Psoas muscle (tissue), 8 donors: ENCODE measurements at places on chromosomes 2 and 18. TPM values are rescaled to one million over a fixed set of nuclear protein-coding genes. Genes with fewer than 3 reads are reported as not detected.

Gene SLC39A10
- total RNA-seq, result 5.8 TPM

Gene DTNA
- 96.9 TPM for total RNA-seq

DNA sequence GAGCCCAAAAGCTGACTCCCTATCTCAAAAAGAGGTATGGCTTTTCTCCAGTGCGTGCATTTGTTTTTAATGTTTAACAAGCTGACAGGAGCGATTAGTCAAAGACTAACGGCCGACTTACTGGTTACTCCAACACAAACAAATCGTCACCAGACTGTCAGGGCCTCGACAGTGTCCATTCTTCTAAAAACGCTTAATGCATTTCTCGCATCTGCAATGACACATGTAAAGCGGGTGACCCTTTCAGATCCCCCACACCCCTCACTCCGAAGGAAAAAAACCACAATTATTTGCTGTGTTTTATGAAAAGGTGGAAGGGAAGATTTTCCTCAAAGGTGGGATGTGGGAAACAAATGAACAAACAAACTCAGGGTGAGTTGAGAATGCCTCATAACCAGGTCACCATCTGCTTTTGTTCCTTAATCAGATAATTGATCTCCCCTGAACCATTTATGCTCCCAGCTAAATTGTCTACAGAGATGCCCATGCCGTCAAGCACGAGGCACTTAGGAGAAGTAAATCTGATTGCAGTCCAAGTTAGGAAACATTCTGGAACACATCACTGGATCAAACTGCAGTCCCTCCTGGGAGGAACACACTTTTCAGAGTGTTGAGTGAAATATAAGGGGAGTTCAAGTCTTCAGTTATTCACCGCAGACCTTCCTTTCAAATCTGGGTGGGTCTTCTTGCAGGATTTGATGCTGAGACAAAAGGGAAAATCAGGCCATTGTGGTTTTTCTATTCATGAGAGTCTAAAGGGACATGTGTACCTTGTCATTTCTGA, 340.8 kb downstream of the CMPK2 start:
- H3K27me3 ChIP-seq, result no peaks in the 10 kb centered on the region
- H3K4me3 ChIP-seq, result no peak overlapping the region

GRCh38 chr2:121634354-121635307, 14.6 kb downstream of the CLASP1 start:
- H3K27me3 ChIP-seq, result no peaks in the 10 kb centered on the region
- no peak overlapping the region for H3K4me3 ChIP-seq
- DNase-seq, result no peak

DNA sequence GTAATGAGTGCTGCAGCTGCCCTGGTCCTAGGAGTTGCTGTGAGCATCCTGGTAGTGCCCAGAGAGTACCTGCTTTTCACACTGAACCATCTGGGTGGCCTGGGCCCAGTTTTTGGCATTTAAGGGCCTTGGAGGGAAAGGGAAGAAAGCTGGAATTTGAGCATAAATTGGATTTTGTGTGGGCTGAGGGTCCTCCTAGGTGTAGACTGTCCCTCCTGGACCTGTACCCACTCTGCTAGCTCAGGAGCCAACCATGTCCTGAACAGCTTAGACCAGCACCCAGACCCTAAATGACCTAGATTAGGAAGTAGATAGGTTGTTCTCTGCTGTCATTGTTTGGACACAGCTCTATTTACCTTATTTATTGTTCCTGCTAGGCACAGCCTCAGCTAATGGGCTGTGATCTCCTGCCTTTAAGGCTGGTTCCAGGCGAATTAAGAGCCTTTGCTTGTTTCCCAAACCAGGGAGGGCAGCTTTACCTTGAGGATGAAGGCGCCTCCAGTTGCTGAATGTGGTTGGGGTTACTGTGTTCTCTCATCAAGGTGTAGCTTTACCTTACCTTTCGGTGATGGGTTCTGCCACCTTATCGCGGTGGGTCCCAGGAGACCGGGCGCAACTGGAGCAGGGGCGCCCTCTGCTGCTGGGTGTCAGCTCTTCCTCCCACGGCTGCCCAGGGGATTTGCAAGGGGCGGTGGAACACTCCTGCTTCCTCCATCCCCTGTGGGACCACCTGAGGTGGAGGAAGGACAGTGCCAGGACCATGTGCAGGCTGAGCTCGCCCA, 34.4 kb downstream of the ITGA6 start:
- no peaks in the 10 kb centered on the region for H3K27me3 ChIP-seq
- peaks cover 7% of the 10 kb centered on the region for H3K36me3 ChIP-seq
- peak; percentile 41 for DNase-seq
- no peak overlapping the region for H3K27ac ChIP-seq

- H3K4me1 ChIP-seq, result no peaks in the 10 kb centered on the region
- no peak for DNase-seq
- H3K27me3 ChIP-seq, result peaks cover 3% of the 10 kb centered on the region
- H3K4me3 ChIP-seq, result no peak overlapping the region
Measured at GRCh38 chr18:27780061-27780745, 396.7 kb downstream of the CDH2 start.

Gene RAPGEF4
- 2.0 TPM for total RNA-seq

DNA sequence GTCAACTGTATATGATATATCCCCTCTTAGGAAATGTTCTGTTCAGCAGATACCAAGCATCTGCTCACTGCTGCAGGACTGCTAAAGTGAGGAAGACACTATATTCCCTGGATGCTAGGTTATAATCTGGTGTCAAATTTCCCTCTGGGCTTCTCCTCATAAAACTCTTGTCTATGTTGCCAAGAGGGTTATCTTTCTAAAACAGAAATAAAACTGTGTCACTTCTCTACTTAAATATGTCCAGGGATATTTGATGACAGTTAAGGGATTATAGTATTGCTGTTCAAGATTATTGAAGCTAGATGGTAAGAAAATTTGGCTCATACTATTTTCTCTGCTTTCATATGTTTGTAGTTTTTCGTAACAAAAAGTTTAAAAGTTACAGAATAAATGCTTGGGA, 30.5 kb upstream of the SNRNP27 start:
- no peak overlapping the region for H3K4me3 ChIP-seq
- no peaks in the 10 kb centered on the region for H3K27me3 ChIP-seq
- no peak overlapping the region for H3K27ac ChIP-seq
- peaks cover 59% of the 10 kb centered on the region for H3K36me3 ChIP-seq

DNA sequence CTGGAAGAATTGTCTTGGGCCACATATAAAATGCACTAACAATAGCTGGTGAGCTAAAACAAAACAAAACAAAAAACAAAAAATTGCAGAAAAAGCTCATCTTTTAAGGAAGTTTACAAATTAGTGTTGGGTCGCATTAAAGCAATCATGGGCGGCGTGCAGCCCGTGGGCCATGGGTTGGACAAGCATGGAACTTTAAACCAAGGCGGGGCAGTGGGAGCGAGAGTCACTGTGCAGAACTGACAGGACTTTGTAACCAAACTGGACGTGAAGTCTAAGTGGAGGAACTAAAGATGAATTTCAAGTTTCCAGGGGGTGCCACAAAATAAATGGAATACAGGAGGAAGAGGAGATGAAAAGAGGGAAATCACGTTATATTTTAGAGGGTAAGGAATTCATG, 80.7 kb downstream of the PSMG2 start:
- DNase-seq, result no peak
- H3K4me1 ChIP-seq, result no peaks in the 10 kb centered on the region
- H3K4me3 ChIP-seq, result no peak overlapping the region
- no peaks in the 10 kb centered on the region for H3K27me3 ChIP-seq
- no peaks in the 10 kb centered on the region for H3K36me3 ChIP-seq

GRCh38 chr18:61606068-61606660, 272.9 kb downstream of the CDH20 start:
- H3K27ac ChIP-seq, result peak overlapping the region; percentile 10
- peaks cover 5% of the 10 kb centered on the region for H3K4me1 ChIP-seq
- peak; percentile 42 for DNase-seq
- H3K4me3 ChIP-seq, result peak overlapping the region; percentile 31

DNA sequence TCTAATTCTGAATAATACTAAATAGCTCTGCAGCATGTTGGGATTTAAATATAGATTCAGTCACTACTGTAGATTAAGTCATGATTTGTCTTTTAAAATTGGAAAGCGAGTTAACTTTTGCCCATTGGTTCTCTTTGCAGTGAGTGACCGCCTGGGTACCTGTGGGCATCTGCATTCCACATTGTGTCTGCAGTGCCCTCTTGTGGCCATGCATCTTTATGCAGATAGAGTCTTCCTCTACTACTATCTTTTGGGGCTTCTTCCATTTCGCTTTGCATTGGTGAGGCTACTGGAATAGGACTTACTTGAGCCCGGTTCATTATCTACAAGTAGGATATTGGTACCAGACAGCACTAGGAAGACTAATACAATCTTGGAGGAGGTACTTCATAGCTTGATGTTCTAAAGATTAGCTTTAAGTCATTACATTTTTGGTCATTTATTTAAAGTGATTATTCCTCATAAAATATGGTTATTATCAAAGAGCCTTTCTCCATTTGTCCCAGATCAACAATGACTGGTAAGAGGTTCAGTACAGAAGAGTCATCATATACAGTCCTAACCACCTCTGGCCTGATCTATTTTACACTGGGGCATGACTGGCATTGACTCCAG, 203.0 kb downstream of the SOCS6 start:
- DNase-seq, result no peak
- H3K27me3 ChIP-seq, result no peaks in the 10 kb centered on the region
- no peak overlapping the region for H3K4me3 ChIP-seq
- no peaks in the 10 kb centered on the region for H3K36me3 ChIP-seq

- H3K4me1 ChIP-seq, result no peaks in the 10 kb centered on the region
- H3K27ac ChIP-seq, result no peak overlapping the region
- no peak overlapping the region for H3K4me3 ChIP-seq
- no peaks in the 10 kb centered on the region for H3K27me3 ChIP-seq
- no peaks in the 10 kb centered on the region for H3K36me3 ChIP-seq
- DNase-seq, result no peak
Measured at GRCh38 chr18:68176901-68177300, 538.0 kb downstream of the TMX3 start.

- peaks cover 10% of the 10 kb centered on the region for H3K4me1 ChIP-seq
- DNase-seq, result no peak
- peak overlapping the region; percentile 50 for H3K4me3 ChIP-seq
- H3K27ac ChIP-seq, result peak overlapping the region; percentile 66
- H3K27me3 ChIP-seq, result no peaks in the 10 kb centered on the region
- no peaks in the 10 kb centered on the region for H3K36me3 ChIP-seq
Measured at GRCh38 chr2:226155093-226155875, 644.3 kb downstream of the IRS1 start.

Gene OTOS
- not detected for total RNA-seq

Gene VWA3B
- total RNA-seq, result not detected

Gene WDR75
- total RNA-seq, result 19.1 TPM

Gene FBLN7
- total RNA-seq, result 1.2 TPM

DNA sequence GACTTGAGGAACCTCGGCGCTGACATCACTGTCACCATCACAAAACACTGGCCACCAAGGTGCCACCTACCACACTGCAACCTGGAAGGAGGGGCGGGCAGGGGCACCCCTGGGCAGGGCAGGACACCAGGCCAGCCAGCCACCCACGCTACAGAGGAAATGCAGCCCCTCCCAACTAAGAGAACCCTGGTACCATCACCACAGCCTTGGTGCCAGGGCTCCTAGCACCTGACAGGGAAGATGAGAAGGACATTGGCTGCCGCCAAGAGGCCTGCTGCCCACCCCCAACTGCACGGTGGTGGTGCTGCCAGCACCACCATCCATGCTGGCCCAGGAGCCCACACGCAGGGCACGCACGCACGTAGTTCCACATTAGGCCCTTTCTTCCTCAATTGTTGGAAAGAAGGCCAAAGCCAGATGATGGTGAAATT, 88.7 kb downstream of the HDAC4 start:
- H3K27ac ChIP-seq, result peak overlapping the region; percentile 97
- H3K4me1 ChIP-seq, result peaks cover 50% of the 10 kb centered on the region
- no peaks in the 10 kb centered on the region for H3K36me3 ChIP-seq
- peak overlapping the region; percentile 49 for H3K4me3 ChIP-seq
- peak; percentile 56 for DNase-seq

- H3K36me3 ChIP-seq, result no peaks in the 10 kb centered on the region
- H3K4me1 ChIP-seq, result peaks cover 39% of the 10 kb centered on the region
- no peaks in the 10 kb centered on the region for H3K27me3 ChIP-seq
- H3K27ac ChIP-seq, result peak overlapping the region; percentile 90
- no peak for DNase-seq
Measured at GRCh38 chr18:76489081-76489480, 6.0 kb downstream of the ZNF516 start.

GRCh38 chr2:41856946-41857345, 190.9 kb upstream of the PKDCC start:
- DNase-seq, result no peak
- H3K27ac ChIP-seq, result no peak overlapping the region
- H3K4me1 ChIP-seq, result peaks cover 5% of the 10 kb centered on the region

Gene DNAH7
- 0.16 TPM for total RNA-seq

DNA sequence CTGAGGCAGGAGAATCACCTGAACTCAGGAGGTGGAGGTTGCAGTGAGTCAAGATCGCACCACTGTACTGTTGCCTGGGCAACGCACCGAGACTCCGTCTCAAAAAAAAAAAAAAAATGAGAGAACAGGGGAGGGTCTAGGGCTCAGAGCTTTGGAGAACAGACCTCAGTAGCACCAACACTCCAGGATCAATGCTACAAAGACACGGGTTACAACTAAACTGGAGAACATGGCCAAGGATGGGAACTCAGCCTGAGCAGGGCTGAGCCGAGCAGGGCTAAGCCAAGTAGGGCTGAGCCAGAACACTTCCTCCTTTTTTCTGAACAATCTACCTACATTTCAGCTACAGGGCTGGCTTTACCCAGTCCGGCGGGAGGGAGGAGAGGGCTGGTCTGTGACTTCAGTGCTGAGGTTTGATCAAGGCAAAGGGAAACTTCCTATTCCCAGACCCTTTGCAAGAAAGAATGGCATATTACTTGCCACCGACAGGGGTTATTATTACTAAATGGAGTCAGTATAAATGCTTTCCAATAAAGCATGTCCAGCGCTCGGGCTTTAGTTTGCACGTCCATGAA, 2.9 kb upstream of the CASP8 start:
- peak overlapping the region; percentile 69 for H3K4me3 ChIP-seq
- no peaks in the 10 kb centered on the region for H3K27me3 ChIP-seq
- no peaks in the 10 kb centered on the region for H3K36me3 ChIP-seq
- DNase-seq, result peak; percentile 31
- H3K4me1 ChIP-seq, result no peaks in the 10 kb centered on the region

DNA sequence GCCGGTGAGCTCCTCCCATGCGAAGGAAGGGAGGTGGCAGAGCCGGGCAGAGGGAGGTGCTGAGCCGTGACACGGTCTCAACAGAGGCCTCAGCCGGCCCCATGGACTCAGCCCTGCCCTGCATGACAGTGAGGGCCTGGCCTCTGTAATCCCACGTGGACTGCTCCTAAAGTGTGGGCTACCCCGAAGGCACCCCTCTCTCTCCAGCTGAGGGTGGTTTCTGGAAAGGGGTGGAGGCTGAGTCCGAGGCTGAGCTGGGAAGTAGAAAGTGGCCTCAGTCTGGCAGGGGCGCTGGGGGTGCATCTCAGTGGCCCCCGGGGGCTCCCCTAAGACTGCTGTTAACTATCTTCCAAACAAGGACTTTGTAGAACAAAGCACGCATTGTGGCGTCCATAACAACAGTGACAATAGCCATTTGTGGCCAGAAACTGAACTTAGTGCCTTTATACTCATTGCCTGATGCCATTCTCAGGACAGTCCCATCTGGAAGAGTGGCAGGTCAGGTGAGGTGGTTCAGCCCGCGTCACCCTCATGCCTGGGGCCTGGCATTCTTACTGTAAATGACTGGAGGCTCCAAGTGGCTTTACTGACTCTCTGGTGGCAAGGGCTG, 192.4 kb downstream of the TWIST2 start:
- no peak overlapping the region for H3K4me3 ChIP-seq
- no peaks in the 10 kb centered on the region for H3K27me3 ChIP-seq
- H3K27ac ChIP-seq, result no peak overlapping the region
- H3K4me1 ChIP-seq, result peaks cover 2% of the 10 kb centered on the region

- H3K4me1 ChIP-seq, result peaks cover 9% of the 10 kb centered on the region
- no peaks in the 10 kb centered on the region for H3K27me3 ChIP-seq
- DNase-seq, result no peak
- H3K27ac ChIP-seq, result no peak overlapping the region
- no peak overlapping the region for H3K4me3 ChIP-seq
- no peaks in the 10 kb centered on the region for H3K36me3 ChIP-seq
Measured at GRCh38 chr2:65199891-65200290, 27.7 kb upstream of the ACTR2 start.

Gene TOGARAM2
- 16.4 TPM for total RNA-seq

Gene HOXD11
- not detected for total RNA-seq
